ENCODE measurements at places on chromosomes 1 and 21. TPM values are rescaled to one million over a fixed set of nuclear protein-coding genes. Genes with fewer than 3 reads are reported as not detected.

DNA sequence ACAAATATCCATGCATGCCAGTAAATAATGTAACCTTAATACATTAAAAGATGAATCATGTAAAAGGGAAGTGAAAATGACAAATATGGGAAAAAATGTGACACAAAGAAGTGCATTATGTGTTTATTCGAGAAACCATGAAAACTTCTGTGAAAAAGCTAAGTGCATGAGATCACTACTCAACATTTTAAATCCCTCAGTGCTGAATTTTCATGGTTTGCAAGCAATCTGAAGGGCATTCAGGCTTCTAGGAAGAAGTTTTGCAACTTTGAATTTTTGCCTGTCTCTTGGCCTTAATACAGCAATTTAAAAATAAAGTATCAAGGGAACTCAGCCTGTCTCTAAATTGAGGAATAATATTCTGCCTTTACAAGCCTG is 78.2 kb downstream of the MAP3K7CL start:
- H3K27me3 ChIP-seq: no peaks in the 10 kb centered on the region
- H3K4me3 ChIP-seq: no peak overlapping the region
- peaks cover 3% of the 10 kb centered on the region for H3K4me1 ChIP-seq
- peak overlapping the region; percentile 53 for H3K27ac ChIP-seq

The RAB25 gene
- polyA plus RNA-seq: 0.34 TPM

DNA sequence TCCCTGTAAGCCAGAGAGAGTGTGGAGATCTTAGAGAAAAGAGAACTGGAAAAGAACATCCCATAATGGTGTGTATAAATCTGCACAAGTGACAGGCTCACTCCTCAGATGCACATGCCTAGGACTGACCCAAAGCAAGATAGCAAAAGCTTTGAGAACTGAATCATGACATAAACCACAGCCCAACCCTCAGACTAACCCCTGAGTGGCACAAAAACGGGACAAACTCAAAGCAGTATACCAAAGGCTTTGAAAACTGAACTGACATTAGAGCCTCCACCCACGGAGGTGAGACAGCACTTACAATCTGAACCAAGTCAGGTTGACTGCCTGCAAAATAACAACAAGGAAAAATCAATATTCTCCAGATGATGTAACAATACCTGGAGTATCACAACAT is 70.8 kb downstream of the TIAM1 start:
- no peak for DNase-seq
- no peaks in the 10 kb centered on the region for H3K4me1 ChIP-seq
- H3K4me3 ChIP-seq: no peak overlapping the region
- H3K27ac ChIP-seq: no peak overlapping the region
- H3K36me3 ChIP-seq: no peaks in the 10 kb centered on the region

- no peak overlapping the region for H3K27ac ChIP-seq
- H3K4me3 ChIP-seq: no peak overlapping the region
- H3K4me1 ChIP-seq: no peaks in the 10 kb centered on the region
- DNase-seq: no peak
- no peaks in the 10 kb centered on the region for H3K27me3 ChIP-seq
- H3K36me3 ChIP-seq: no peaks in the 10 kb centered on the region
Observed at GRCh38 chr1:58282623-58283387, 263.7 kb downstream of the OMA1 start.

DNA sequence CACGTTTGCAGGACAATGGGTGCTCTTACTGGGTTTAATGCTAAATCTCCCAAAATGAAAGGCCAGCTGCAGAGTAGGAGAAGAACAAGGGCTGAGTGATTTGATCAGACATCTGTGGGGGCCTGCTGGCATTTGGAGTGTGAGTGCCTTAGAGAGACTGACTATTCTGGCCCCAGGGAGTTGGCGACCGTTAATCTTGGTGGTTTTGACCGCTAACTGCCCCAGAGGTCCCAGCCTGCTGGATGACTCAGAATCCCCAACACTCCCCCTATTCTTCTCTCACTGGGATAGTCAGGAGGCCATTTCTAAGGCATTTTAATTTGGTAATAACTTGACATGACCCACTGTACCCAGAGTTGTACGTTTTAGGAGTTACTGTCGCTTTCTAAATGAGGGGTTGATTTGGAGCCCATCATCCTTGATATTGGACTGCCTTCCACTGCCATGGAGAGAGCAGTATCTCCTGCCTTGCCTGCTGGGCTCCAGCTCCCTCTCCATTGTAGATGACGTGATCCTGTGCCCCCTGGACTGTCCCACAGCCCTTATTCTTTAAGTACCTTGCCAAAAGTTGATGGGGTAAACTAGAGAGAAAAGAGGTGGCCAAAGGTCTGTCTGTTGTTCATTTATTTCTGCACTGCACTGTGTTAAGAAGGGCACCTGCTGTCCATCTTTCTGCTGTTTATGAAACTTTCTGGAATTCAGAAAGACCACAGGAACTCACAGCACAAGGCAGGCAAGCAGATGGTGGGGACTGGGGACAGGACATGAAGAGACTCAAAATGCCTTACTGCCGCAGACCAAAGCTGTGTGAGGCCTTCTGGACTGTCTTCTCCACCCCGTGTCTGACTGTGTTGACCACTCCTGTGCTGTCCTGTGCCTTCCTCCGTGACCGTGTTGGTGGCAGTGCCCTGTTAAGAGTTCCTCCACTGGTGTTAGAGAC is 98.2 kb upstream of the ARTN start:
- no peaks in the 10 kb centered on the region for H3K36me3 ChIP-seq
- H3K4me3 ChIP-seq: no peak overlapping the region
- H3K27ac ChIP-seq: peak overlapping the region; percentile 52
- DNase-seq: no peak
- H3K27me3 ChIP-seq: no peaks in the 10 kb centered on the region
- peaks cover 10% of the 10 kb centered on the region for H3K4me1 ChIP-seq

- no peaks in the 10 kb centered on the region for H3K27me3 ChIP-seq
- H3K4me1 ChIP-seq: peaks cover 22% of the 10 kb centered on the region
- no peak overlapping the region for H3K4me3 ChIP-seq
- peak overlapping the region; percentile 38 for H3K27ac ChIP-seq
- DNase-seq: peak; percentile 86
Observed at GRCh38 chr1:12528021-12528852, 89.8 kb downstream of the DHRS3 start.

DNA sequence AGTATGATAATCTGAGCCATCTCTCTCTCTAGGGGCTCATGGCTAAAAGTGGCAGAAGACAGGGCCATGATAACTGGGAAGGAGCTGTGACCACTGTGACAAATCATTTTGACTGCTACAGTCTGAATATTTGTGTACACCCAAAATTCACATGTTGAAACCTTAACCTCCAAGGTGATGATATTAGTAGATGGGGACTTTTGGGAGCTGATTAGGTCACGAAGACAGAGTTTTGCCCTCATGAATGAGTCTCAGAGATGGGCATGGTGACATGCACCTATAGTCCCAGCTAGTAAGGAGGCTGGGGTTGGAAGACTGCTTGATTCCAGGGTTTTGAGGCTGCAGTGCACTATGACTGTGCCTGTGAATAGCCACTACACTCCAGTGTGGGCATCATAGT is 174.9 kb downstream of the PLD5 start:
- H3K27me3 ChIP-seq: no peaks in the 10 kb centered on the region
- H3K4me1 ChIP-seq: no peaks in the 10 kb centered on the region
- no peak overlapping the region for H3K4me3 ChIP-seq
- DNase-seq: no peak
- no peaks in the 10 kb centered on the region for H3K36me3 ChIP-seq
- H3K27ac ChIP-seq: no peak overlapping the region

GRCh38 chr1:19792237-19793002 is 7.3 kb downstream of the TMCO4 start:
- no peaks in the 10 kb centered on the region for H3K36me3 ChIP-seq
- H3K27ac ChIP-seq: no peak overlapping the region
- no peaks in the 10 kb centered on the region for H3K4me1 ChIP-seq
- DNase-seq: no peak
- H3K4me3 ChIP-seq: no peak overlapping the region

The NES gene
- 12.3 TPM for polyA plus RNA-seq

The SLAMF9 gene
- polyA plus RNA-seq: not detected

- no peak overlapping the region for H3K4me3 ChIP-seq
- no peak for DNase-seq
- no peak overlapping the region for H3K27ac ChIP-seq
- H3K27me3 ChIP-seq: no peaks in the 10 kb centered on the region
- H3K36me3 ChIP-seq: no peaks in the 10 kb centered on the region
- H3K4me1 ChIP-seq: peaks cover 16% of the 10 kb centered on the region
Observed at GRCh38 chr21:28699596-28700259, 292.9 kb downstream of the LTN1 start.

The BTBD19 gene
- polyA plus RNA-seq: 1.2 TPM

GRCh38 chr1:61157468-61157987 is 75.2 kb downstream of the NFIA start:
- no peak overlapping the region for H3K4me3 ChIP-seq
- H3K27me3 ChIP-seq: no peaks in the 10 kb centered on the region
- H3K36me3 ChIP-seq: no peaks in the 10 kb centered on the region
- DNase-seq: no peak

DNA sequence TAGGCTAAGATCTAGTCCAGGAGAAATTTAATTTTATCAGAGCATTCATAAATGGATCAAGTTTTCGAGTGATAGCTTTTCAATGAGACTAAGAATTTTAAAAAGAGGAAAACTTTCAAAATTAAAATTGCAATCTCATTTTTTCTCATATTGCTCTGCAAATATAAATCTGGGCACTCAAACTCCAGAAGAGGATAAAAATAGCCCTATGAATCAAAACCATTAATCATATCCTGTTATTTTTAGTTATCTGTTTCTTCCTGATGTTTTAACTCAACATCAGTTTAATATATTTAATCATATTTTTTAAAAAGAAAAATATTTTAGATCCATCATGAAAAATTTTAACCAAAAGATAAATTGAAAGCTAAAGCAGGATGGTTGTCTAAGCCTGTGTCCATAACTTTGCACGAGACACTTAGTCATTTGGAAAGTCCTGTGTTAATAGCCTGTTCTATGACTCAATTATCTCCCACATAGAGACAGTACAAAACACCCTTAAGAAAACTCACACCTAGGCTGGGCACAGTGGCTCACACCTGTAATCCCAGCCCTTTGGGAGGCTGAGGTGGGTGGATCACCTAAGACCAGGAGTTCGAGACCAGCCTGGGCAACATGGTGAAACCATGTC is 17.1 kb upstream of the PRRC2C start:
- no peak overlapping the region for H3K27ac ChIP-seq
- no peaks in the 10 kb centered on the region for H3K27me3 ChIP-seq
- no peak overlapping the region for H3K4me3 ChIP-seq

- no peaks in the 10 kb centered on the region for H3K4me1 ChIP-seq
- H3K27me3 ChIP-seq: no peaks in the 10 kb centered on the region
- H3K36me3 ChIP-seq: no peaks in the 10 kb centered on the region
- H3K4me3 ChIP-seq: no peak overlapping the region
- H3K27ac ChIP-seq: no peak overlapping the region
Observed at GRCh38 chr1:8976896-8977450, 31.3 kb downstream of the CA6 start.

DNA sequence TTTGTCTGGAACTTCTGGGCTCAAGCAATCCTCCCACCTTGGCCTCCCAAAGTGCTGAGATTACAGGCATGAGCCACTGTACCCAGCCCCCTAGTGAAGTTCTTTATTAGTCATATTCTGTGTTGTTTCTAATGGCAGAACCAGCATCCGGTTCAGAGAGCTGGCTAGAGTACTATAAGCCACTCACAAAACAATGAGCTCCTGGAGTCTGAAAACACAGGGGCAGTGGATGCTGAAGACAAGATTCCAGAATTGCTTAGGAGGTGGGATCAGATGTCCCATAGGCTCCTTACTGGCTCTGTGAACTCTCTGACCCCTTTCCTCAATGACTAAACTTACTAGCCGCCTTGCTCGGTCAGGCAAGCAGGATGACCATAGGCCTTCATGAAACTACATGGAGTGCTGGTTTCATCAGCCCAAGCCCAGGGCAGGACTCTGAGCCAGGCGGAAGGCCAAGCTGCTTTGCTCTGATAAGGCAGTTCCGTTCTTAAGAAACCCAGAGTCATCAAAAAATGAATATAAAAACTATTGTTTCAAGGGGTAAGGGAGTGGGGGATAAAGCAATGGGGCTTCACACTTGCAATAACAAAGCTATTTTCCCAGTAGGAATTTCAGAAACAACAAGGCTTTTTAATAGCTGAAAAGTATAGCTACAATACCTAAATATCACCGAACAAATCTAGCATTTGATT is 8.1 kb downstream of the MTHFR start:
- H3K27ac ChIP-seq: peak overlapping the region; percentile 57
- no peak for DNase-seq
- H3K27me3 ChIP-seq: no peaks in the 10 kb centered on the region
- H3K36me3 ChIP-seq: peaks cover 5% of the 10 kb centered on the region
